ENCODE measurements at places on chromosomes 13 and 19.

- no peak for DNase-seq
Observed at GRCh38 chr13:21033212-21033840, 28.1 kb downstream of the LATS2 start.

DNA sequence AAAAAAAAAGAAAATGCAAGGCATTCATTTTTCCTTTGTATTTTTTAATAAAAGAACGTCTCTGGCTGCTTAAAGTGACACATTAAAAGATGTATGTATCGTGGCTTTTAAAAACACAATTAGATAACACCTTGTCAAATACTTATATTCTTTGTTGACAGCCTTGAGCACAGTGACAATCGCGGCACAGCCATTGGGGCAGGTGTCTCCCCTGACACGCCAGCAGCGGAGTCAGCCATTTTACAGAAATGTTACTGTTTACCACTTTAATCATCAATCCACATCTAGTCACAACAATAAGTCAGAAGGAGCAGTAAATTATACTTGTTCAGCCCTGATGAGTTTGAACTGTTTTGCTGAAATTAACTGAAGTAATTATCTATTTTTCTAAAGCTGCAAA, 224.1 kb downstream of the ZNF536 start:
- DNase-seq: no peak

DNA sequence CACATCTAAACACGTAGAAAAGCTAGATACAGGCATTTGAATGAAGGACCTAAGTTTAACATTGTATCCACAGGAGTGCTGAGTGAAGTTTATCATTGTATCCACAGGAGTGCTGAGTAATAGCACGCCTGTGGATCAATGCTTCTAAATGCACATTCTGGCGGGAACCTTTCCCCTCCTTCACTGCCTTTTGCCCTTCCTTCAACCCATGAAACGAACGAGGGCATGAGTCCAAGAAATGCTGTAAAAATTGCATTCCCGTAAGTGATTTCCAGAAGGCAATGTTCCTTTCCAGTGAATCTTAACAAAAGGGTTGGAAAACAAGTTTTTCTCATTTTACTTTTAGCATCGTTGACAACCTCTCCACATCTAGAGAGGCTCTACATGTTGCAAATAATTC, 88.1 kb downstream of the ZDHHC20 start:
- DNase-seq: no peak

DNA sequence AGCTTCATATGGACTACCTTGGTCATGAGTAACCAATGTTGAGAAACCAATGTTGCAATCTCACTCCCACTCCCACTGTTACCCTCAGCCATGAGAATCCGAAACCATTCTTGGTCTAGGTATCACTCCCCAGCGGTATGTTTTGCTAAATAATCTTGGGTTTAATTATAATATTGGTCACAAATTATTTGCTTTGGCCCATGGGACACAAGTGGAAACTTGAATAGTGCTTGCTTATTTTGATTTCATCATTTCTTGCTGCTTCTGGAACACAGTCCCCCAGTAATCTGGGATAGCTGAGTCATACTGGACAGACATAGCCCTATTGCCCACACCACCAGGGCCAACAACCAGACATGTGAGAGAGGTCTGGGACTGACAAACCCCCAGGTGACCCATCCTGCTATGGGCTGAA, 171.6 kb upstream of the IPO5 start:
- DNase-seq: peak; percentile 66

DNA sequence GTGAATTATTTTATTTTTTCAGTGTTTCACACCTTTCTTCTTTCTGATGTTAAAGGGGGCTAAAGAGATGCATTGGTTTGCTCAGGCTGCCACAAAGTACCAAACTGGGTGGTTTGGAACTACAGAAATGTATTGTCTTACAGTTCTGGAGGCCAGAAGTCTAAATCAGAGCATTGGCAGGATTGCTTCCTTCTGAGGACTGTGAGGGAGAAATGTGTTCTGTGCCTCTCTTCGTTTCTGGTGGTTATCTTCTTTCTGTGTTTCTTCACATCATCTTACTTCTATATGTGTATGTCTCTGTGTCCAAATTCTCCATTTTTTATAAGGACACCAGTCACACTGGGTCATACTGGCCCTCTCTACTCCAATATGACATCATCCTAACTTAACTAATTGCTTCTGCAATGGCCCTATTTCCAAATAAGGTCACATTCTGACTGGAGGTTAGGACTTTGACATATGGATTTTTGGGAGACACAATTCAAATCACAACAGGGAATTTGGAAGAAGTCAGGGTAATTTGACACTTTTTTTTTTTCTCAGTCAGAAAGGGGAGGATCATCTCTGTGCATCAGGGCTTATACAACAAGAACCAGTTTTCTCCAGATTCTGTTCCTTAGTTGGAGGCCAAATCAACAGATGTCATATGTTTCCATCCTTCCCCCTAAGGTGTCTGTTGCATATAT, 188.2 kb downstream of the KCNRG start:
- no peak for DNase-seq

DNA sequence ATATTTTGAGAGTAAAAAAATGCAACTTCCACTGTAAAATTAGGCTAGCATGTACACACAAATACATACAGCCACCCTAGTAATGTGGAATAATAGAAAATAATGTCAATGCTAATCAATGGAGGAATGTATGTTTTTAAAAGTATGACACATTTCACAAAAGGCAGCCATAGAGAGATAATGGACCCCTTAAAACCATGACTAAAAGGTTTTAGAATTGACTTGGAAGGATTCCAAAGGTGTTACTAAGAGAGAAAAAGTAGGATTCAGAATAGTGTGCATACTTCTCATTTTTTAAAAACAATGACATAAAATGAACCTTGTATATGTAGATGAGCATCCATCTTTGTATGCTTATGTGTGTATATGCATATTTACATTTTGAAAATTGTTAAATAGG, 597.9 kb upstream of the PCDH9 start:
- no peak for DNase-seq

DNA sequence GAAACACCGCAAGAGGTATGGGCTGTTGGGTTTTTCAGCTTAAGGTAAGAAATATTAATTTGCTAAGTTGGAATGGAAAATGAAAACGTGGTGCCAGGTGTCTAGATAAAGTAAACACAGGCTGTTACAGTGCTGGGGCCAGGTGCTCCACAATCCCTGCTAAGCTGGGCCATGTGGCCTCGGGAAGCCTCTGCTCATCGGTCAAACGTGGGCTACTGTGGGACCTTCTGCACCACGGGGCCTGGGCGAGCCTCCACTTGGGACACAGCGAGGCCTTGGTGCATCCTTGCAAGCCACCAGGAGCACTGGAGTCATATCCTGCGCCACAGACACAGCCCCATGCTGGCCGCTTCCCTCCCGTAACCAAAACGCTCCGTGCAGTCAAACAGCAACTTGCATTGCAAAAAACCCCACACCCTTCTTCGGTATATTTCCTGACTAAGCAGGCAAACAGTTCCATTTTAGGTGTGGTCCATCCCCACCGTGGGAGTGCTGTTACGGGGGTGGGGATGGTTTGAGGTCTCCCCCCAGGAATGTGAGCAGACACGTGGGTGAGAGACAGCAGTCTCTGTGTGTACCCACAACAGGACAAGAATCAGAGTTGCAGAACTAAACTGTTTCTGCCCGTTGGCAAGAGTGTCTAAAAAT, 96.3 kb upstream of the SOX1 start:
- no peak for DNase-seq

- DNase-seq: peak; percentile 68
Observed at GRCh38 chr13:92951273-92951890, 275.2 kb upstream of the GPC6 start.

DNA sequence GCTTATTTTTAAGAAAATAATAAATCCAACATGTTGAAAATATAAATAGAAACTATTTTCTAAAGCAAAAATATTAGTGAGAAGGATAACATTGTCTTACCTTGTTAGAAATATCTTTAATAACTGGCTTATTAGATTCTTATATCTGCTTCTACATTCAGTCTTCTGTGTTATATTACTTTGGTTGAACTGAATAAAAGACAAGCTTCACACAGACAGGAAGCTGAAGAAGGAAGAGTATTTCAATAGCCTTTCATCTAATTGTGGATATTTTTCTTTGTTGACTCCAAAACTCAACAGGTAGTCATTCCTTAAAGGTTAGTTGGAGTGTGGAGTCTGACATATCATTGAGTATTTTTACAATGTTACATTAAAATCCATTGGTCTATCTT, 10.9 kb downstream of the SETDB2 start:
- DNase-seq: no peak

DNA sequence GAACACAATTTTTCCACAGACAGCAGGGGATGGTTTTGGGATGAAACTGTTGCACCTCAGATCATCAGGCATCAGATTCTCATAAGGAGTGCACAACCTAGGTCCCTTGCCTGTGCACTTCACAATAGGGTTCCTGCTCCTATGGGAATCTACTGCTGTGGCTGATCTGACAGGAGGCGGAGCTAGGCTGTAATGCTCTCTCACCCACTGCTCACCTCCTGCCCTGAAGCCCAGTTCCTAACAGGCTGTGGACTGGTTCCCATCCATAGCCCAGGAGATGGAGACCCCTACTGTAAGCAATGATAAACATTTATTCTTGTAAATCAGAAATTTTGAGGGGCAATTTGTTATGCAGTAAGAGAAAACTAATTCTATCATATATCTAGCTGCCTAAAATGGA, 1234.7 kb downstream of the SLITRK1 start:
- DNase-seq: no peak

GRCh38 chr19:2650515-2650914, 52.0 kb downstream of the GNG7 start:
- DNase-seq: no peak

- no peak for DNase-seq
Observed at GRCh38 chr19:47280183-47280797, 5.6 kb downstream of the INAFM1 start.

GRCh38 chr13:29065142-29065541, 245.0 kb downstream of the MTUS2 start:
- DNase-seq: no peak

- DNase-seq: peak; percentile 99
Observed at GRCh38 chr19:51799034-51799773, 4.2 kb downstream of the FPR3 start.
